Activated CD4-positive, alpha-beta T cell treated with anti-CD3 and anti-CD28 coated beads, Interleukin-2, Interleukin-4, amounts not matched to agents 100 ng/mL and 50 ng/mL, durations not matched to agents 16 hours and 8 hours (primary cell): ENCODE measurements at places on chromosomes 1 and 21.

GRCh38 chr1:68196676-68197075 is 35.6 kb downstream of the WLS start:
- DNase-seq, result no peak

DNA sequence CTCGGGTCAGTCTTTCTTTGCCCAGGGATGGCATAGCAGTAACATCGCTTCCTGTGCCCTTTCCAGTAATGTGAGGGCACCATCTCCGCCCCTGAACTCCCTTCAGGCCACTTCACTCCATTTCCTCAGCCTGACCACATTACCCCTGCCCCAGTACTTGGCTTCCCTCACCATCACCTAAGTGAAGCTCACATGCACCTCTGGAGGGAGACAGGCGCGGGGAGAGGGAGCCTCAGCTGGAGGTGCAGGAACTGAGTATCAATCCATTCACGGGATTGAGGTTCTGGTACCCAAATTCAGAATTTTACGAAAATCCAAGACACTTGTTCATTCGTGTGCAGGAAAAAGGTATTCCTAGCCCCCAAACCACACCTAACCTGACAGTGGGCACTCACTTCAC is 540.4 kb downstream of the KIF26B start:
- no peak for DNase-seq

DNA sequence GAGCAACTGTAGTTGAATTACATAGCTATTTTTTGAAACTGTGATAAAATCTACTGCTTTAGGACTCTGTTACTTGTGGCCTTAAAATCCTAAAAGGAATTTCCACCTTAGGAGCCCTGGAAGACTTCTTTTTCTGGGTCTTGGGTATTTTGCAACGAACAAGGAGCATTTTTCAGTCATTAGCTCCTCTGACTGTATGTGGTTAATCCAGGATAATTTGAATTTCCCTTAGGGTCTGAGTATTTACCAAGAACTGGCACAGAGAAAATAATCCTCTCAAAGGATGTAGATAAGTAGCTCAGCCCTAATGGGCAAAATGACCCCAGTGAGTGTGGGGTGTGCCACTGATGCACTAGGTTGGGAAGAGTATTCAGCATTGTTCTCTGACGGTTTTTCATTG is 170.4 kb downstream of the VAV3 start:
- no peak for DNase-seq

DNA sequence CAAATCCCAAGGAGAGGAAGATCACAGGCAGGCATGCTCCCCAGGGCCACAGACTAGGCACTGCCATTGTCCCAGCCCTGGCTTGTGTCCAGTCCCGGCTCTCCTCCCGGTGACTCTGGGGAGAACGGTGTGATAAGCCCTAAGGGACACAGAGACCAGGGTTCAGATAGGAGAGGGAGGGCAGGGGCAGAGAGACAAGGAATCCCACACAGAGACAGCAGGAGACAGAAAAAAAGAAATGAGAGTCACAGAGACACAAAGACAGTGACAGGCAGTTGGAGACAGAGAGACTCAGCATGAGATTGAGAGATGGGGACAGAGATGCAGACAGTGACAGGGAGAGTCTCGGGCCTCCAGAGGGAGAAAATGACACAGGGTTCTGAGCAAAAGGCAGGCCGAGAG is 361 bp downstream of the INSRR start:
- DNase-seq, result no peak

DNA sequence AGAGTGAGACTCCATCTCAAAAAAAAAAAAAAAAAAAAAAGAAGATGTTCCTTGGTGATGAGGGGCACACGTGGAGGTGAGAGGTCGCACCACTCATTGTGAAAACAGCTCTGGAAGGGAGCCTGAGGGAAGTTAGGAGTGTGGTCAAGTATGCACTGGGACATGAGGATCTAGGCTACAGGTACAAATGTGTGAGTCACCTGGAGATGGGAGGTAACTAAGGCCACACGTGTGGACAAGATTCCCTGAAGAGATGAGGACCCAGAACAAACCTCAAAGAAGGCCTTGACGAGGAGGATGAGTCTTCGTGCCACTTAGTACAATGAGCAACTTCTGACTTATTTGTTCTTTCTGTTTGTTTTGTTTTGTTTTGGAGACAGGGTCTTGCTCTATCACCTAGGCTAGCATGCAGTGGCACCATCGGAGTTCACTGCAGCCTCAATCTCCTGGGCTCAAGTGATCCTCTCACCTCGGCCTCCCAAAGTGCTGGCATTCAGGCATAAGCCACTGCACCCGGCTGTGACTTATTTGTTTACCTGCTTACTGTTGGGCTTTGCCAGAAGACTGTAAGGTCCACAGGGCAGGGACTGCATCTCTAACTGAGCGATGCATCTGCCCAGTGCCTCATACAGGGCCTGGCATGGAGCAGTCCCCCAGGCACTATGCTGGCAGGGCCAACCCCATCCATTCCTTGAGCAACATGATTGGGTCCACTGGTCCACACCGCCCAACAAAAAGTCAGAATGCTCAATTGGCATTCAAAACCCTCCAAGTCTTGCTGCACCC is 6.4 kb downstream of the ASAP3 start:
- no peak for DNase-seq
